ENCODE measurements at places on chromosomes 11 and 22. TPM values are rescaled to one million over a fixed set of nuclear protein-coding genes. Genes with fewer than 3 reads are reported as not detected.

The NXPE2 gene
- 0.09 TPM for total RNA-seq

The VPREB3 gene
- not detected for total RNA-seq

The TMEM223 gene
- total RNA-seq, result 10.7 TPM

The POU2AF3 gene
- total RNA-seq, result 0.26 TPM

The CHST1 gene
- 0.32 TPM for total RNA-seq

The TTLL8 gene
- total RNA-seq, result not detected

All from bronchial smooth muscle cell (primary cell).